HFF-Myc (cell line): ENCODE measurements at places on chromosomes 4 and X.

GRCh38 chr4:2248044-2248780 lies 6.3 kb upstream of the HAUS3 start:
- no peak for DNase-seq

DNA sequence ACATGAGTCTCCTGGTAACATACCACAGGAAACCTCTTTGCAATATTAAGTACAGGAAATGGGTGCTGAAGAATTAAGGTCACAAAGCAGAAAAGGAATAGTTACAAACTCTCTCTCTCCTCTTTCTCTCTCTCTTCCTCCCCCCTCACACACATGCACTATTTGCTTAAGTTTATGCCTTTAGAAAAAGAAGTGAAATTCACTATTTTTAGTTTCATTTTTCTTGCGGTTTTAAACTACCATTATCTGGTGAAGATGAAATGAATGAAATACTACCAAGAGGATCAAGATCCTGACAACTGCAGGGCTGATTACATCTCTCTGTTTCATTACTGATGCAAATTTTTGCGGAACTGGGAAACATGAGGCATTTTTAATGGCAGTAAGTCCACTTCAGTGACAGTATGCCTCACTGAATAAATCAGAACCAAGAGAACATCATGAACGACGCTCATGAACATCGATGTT lies 64.3 kb upstream of the FTHL17 start:
- no peak for DNase-seq

- peak; percentile 75 for DNase-seq
Measured at GRCh38 chr4:10018818-10019461, 2.4 kb downstream of the SLC2A9 start.

DNA sequence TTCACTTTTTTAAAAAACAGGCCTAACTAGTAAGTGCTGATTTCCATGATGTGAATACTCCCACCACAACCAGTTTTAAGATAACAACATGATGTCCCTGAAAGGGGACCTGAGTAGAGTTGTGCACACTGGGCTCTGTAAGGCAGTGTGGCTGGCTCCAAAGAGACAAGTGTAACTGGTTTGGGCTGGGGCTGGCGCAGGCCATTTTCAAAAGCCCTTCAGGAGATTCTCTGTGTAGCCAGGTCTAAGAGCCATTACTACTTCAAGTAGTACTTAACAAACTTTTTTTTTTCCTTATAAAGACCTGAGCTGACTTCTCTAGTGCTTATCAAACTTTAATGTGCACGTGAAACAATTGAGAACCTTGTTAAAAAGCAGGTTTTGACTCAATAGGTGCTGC lies 4.3 kb downstream of the QRFPR start:
- no peak for DNase-seq
